Activated CD8-positive, alpha-beta T cell treated with anti-CD3 and anti-CD28 coated beads for 36 hours (primary cell): ENCODE measurements at places on chromosomes 7 and 10. TPM values are rescaled to one million over a fixed set of nuclear protein-coding genes. Genes with fewer than 3 reads are reported as not detected.

DNA sequence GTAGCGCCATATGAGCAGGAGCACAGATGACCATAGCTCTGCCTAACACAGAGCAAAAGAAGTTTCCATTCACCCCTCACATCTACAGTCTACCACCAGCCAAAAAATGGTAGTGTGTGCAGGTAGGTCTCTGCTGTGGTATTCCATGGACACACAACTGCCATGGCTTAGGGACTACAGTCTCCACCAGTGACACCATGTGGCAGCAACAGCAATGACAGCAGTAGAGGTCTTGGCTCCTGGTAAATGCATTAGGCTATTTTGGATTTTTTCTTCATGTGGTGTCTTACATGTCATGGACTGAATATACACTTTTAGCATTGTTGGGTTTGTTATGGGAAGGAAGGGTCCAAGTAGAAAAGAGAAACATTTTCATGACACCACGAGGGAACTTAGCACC, 70.1 kb upstream of the CABCOCO1 start:
- peak; percentile 17 for DNase-seq

Gene PAPOLB
- total RNA-seq, result not detected

Gene NME8
- total RNA-seq, result not detected

GRCh38 chr10:77513781-77514331, 123.8 kb downstream of the KCNMA1 start:
- no peak for DNase-seq

DNA sequence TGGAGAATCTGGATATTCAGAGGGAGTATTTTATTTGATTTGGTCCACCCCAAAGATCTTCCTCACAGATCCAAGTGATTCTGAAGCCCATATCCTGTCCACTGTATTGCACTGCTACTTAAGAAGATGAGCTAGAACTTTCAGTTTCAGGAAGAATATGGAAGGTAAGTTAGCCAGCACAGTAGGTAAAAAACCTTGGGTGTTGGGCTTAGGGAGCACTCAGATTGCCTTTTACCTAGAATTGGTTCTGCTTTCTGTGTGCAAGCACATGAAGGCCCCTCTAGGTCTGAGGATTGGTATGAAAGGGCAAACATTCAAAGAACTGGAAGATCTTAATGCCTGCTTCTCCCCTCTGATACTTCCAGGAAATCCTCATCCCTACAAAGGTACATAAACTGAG, 146.7 kb upstream of the COL1A2 start:
- DNase-seq, result no peak

Gene PDE6C
- not detected for total RNA-seq

- DNase-seq, result peak; percentile 95
These were observed at the start of the genes MDH2 and STYXL1 for GRCh38 chr7:76047811-76048667. Gene MDH2, plus strand, starts transcription at chr7:76048106. Its CDS starts 55 bp downstream, at chr7:76048161. Gene STYXL1, minus strand, starts transcription at chr7:76048000. Its CDS starts 17,477 bp downstream, at chr7:76030523.

DNA sequence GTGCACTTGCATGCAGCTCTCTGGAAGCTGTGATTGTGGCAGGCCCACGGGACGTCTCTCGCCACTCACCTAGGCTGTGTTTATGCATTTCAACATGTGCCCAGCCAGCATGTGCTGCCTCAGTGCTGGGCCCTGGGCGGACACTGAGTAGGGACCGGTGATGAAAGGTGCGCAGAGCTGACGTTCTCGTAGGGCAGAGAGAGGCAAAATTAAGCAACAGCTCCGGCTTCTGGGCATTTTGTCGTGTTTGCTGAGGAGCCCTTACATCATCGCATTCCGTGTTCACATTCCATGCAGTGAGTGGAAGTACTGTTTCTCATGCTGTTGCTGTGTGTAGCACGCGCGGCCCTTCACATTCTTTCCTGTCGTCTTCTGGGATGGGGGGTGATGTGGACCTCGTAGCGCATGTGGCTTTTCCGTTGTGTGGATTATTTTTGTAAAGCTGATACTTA, 50.5 kb downstream of the PRF1 start:
- no peak for DNase-seq

- no peak for DNase-seq
These were observed 111.2 kb downstream of the AOAH start for GRCh38 chr7:36613031-36613614.

Gene COL1A2
- total RNA-seq, result 0.47 TPM
